Lung microvascular endothelial cell (primary cell): ENCODE measurements at places on chromosomes 6 and 20. TPM values are rescaled to one million over a fixed set of nuclear protein-coding genes. Genes with fewer than 3 reads are reported as not detected.

GRCh38 chr6:31967926-31968320, 4.0 kb downstream of the DXO start:
- no peak for DNase-seq

DNA sequence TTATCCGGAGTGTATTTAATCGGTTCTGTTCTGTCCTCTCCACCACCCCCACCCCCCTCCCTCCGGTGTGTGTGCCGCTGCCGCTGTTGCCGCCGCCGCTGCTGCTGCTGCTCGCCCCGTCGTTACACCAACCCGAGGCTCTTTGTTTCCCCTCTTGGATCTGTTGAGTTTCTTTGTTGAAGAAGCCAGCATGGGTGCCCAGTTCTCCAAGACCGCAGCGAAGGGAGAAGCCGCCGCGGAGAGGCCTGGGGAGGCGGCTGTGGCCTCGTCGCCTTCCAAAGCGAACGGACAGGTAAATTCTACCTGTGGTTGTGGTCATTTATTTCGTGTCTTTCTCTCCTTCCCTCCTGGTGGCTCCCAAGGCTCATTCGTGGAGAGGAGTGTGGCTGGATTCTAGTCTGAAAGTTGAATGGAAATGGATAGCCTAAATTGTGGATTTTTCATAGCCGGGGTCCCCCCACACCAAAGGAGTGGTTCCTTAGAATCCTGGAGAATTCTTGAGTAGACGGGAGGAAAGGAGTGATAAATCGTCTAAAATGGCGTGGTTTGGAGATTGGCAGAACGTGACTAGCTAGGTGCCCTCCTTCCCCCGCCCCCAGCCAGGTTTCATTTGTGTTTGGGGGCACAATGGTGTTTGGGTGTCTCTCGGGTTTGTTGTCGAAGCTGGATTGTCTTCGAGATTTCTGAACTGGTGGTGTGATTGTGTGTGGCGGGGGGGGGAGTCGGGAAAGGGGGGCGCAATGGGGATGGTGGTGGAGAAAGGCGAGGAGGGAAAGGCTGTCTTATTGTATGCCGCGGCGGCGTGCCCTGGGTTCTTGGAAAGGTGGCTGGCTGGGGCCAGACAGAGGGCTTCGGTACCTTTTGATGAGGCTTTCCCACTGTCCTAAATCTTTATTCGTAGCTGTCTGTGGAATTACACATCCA, 673 bp downstream of the MARCKS start:
- peak; percentile 70 for DNase-seq

- no peak for DNase-seq
Observed at GRCh38 chr20:3330046-3330741, 77.3 kb downstream of the DNAAF9 start.

DNA sequence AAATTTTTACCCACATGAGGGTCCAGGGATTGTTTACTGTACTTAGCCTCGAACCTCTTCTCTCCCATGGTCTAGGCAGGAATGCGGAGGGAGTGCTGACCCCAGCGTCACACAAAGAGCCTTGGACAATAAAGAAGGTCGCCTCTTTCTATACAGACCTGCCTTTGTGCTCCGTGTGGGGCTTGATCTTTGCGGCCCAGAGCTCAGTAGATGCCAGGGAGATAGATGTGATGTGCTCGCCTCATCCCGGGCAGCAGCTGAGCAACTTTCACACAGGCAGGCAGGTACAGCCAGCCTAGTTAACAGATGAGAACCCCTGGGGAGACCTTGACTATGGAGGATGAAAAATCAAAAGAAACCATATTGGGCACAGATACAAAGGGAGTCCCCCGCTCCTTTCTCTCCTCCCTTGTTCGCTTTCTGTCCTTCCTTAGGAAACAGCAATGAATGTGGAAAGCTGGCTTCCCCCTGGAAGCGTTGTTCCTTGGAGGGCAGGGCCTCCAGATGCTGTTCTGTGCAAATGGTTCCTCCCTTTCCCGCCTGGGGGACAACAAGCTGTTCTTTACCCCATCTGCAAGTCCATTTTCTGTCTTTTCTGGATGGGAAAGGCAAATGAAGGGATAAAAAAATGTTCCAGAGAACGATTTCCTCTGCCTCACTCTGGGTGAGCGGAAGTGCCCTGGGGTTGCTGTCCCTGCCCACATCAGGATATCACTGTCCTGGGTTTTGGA, 128.3 kb downstream of the OLIG3 start:
- no peak for DNase-seq

DNA sequence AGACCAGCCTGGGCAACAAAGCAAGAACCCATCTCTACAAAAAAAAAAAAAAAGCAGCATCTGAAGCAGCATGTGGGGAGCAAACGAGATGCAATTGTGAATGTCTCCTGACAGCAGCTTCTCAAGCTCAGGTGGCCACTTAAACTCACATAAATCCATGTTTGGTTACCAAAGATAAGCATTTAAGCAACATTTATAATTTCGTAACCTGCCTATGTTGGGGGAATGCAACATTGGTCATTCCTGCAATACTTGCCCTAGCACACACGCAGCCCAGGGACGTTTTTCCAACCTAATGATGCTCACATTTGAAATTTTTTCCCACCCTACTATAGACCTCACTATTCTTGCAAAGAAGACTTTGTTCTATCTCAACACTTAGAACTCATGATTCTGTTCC, 113.3 kb downstream of the ZFP64 start:
- no peak for DNase-seq

DNA sequence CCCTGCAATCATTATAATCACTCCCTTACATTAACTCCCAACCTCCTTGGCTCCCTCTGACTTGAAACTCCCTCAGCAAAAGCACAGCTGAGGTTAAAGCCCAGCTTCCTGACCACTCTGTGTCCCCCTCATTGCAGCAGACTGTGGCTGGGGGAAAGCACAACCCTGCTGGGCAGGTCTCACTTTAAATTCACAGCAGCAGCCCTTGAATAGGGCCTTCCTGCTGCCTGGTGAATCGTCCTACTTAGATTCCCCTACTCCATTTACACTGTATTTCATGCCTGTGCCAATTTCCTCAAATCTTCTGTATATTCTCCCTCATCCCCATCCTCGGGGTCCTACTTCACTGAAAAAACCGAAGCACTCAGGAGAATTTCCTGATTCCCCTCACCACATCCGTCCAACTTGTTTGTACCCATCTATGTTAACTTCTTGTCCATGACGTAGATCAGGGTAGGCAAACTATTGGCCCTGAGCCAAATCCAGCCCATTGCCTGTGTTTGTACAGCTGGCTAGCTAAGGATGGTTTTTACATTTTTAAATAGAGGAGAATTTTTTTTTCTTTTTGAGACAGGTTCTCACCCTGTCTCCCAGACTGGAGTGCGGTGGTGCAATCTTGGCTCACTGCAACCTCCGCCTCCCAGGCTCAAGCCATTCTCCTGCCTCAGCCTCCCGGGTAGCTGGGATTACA, 31.5 kb upstream of the GCM1 start:
- DNase-seq = peak; percentile 90

GRCh38 chr6:154111025-154111424, 72.0 kb downstream of the OPRM1 start:
- no peak for DNase-seq

DNA sequence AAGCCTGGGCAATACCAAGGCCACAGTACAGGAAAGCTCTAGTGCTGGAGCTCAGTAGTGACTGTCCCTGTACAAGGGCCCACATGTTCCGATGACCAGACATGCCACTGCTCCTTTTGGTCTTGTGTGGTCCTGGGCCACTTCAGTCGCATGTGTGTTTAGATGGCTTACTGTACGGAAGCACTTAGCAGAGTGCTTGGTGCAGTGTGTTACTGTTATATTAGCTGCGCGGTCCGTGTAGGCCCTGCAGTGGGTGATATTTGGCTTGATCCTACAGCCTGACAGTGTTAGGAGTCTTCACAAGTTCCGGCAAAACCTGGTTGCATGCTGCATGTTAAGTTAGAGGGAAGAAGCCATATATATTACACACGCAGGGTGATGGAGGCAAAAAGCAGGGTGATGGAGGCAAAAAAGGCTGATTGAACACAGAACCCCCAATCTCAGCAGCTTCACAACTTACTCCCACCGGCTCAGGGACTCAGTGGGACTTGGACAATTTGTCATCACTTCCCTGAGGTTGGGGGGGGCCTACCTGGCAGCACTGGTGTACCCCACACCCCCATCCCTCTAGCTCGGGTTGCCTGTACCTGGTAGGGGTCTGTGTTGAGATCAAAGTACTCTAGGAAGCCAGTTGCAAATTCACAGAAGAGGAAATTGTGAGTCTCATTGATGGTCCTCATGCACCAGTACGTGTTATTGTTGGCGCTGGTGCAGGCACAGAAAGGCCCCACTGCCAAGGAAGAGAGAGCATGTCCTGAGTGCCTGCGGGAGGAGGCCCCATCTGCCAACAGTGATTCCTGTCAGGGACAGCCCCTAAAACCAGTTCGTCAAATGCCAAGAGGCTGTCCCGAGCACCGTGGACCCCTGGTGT, 122.6 kb downstream of the SULF2 start:
- no peak for DNase-seq

GRCh38 chr20:24455081-24455480, 14.3 kb upstream of the SYNDIG1 start:
- DNase-seq = no peak

DNA sequence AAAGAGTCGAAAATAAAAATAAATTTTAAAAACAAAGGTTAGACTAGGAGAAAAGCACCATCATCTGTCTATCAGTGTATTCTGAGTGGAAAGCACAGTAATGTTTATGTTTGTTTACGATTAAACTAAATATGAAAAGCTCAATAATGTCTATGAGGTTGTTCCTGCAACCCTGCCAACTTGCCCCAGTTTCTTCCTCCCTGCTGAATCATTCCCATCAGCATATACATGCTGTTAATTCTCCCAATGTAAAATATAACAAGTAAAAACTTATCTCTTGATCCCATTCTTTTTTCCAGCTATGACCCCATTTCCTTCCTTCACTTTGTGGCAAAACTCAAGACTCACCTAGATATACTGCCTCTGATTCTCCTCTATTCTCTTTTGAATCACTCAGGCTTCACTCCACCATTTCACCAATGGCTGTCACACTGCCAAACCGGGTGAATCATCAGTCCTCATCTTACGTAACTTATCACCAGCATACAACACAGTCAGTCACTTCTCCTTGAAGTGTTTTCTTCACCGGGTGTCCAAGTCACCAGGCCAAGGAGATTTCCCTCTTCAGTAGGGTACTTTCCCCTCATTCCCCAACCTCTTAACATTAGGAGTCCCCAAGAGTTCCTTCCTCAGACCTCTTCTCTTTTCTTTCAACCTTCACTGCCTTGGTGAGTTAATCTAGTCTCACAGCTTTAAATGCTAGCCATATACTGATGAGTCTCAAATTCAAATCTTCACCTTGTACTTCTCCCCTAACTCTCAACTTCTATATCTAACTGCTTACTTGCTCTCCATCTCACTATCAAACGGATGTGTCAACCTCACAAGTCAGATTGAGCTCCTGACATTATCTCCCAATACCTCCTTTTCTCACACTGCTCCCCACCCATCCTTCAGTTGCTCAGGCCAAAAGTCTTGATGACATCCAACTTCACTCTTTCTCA, 6.2 kb downstream of the TMEM242 start:
- DNase-seq = peak; percentile 87

IL17F gene
- not detected in 2 replicates for total RNA-seq

BTNL2 gene
- total RNA-seq = not detected in 2 replicates

DLL1 gene
- 3.0 and 3.9 TPM in 2 replicates for total RNA-seq
